ENCODE measurements at places on chromosomes 6 and 20.

DNA sequence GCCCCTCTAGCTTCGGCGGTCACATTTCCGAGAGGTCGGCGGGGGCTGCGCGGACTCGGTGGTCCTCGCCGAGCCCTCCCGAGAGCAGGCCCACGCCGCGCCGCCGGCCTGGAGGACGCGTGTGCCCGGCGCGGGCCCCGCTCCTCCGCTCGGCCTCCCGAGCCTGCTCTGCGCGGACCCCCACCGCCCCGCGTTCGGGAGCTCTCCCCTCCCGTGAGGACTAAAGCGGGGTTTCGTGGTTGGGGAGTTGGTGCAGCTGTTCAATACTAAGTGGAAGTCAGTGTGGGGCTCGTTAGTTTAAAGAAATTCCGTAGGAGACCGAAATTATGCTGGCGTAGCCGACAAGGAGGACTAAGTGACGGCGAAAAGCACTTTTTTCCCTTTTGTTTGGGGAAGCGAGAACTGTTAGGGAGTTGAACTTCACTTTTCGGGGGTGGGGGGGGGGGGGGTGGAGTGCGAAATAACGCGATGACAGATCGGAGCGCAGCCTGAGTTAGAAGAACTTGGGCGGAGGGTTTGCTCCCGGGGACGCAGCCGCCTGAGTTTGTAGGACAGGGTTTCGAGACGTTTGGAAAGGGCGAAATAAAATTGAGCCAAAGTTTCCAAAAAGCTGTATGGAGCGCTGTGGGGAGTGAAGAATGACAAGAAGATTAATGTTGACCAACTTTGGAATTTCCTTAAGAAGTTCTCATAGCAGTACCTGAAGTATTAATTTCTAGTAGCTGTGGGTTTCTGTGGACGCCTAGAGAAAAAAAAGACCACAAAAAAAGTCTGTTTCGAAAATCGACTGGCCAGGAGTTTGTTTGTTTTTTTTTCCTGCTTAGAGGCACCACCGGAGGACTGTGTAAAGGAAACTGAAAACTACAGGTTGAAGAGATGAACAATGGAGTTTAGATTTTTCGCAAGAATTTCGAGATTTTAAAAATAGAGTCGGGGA lies 1.4 kb downstream of the QKI start:
- no peak for DNase-seq

DNA sequence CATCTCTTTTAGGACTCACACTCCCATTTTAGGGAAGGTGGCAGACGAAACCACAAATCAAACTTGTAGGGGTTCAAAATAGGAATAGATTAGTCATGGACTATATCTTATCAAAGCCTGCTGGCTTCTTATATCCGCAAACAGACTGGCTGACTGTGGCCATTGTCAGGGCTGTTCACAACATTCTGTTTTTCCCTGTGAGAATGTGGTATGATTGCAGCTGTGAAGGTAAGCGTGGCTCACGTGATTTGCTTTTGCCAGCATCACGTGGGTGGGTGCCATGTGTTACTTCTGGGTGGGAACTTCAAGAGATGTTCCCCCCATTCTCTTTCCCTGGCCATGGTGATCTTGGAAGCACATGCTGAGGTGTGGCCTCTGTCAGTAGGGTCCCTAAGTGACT lies 5.9 kb downstream of the IP6K3 start:
- no peak for DNase-seq

DNA sequence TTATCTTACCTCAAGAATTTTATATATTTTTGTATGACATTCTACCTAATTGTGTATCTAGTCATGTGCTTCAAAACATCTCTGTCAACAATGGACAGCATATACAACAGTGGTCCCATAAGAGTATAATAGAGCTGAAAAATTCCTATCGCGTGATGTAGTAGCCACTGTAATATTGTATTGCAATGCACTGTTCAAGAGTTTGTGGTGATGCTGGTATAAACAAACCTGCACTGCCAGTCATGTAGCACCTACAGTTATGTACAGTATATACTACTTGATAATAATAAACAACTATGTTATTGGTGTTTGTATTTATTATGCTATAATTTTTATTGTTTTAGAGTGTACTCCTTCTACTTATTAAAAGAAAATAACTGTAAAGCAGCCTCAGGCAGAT lies 672.7 kb downstream of the CD109 start:
- DNase-seq: no peak

- no peak for DNase-seq
Observed at GRCh38 chr6:78868116-78868515, 765 bp downstream of the IRAK1BP1 start.

DNA sequence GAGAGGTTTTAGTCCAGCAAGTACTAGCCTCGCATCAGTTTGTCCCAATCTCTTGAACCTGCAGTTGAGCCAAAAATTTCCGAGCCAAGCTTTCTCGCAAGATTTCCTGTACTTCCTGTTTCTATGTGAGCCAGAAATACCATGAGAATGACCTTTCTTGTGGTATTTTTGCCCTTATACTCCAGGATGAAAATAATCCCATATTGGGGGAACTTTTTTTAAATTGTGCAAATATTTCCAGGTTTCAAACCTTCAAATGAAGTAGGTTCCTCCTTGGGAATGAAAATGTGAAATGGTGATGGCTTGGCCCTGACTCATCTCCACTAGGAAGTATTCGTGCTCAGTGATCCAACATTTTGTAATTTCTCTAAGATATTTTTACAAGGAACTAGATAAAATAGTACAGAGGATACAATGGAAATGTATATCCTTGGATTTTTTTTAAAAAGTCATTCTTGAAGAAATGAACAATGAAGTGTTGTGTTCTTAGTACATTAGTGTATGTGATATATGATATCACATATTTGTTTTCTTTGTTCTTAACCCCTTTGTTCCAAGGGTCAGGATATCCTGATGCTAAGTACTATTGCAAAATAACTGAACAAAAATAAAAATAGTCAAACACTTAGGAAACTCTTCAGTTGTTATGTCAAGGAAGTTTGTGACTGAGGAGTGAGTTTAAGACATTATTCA lies 184.0 kb downstream of the PDE7B start:
- DNase-seq: no peak

DNA sequence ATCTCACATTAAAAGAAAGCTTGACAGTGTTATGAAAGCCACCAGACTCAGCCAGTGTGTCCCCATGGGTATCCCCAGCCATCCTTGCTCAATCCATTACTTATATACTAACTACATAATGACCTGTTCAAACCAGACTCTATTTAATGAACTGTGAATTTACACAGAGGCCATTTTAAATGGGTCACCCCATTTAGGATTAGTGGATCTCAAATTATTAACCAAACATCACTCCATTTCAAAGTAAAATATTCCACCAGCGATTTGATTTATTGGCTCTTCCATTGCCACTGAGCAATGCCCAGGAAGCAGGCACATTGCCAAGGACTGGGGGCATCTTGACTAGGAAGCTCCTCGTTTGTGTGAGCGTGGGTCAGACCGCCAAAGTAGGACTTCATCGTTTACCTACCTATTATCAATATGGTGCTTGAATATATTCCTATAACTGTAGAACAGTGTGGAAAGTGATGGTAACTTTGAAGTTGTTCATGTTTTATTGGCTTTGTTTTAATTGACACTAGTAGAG lies 15.5 kb upstream of the NPEPL1 start:
- no peak for DNase-seq

- no peak for DNase-seq
Observed at GRCh38 chr20:57147185-57147584, 119.3 kb downstream of the BMP7 start.

DNA sequence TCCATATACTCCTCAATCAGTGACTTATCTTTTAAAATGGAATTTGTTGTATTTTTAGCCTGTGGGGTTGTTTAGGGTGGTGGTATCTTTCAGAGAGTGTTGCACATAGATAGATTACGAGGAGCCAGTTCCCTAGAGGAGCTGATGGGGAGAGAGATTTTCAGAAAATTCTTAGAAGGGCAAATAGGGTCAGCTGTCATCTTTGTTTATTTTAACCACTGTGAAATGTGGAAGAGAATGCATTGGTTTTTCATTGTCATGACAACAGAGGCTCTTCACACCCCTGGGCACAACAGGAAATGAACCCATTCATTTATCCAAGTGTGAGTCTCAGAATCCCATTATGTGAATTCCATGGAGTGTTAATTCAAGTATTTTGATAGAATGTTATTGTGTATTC lies 188.4 kb downstream of the JARID2 start:
- peak; percentile 78 for DNase-seq

DNA sequence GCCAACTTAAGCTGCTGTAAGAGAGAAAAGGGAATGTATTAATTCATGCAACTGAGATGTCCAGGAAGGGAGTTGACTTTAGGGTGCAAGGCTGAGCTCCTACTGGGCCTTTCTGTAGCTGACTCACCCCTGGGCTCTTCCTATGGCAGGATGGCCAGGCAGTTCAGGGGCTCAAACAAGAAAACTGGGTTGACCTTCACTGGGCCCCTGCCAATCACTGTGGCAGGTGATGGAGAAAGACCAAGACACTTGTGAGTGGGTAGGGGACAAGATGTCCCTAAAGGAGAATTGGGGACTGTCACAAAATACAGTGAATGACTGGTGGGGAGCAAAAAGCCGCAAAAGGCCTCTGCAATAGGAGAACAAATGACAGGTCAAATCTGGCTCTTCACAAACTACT lies 21.5 kb upstream of the RALGAPA2 start:
- DNase-seq: no peak

GRCh38 chr6:47151232-47151898 lies 109.2 kb upstream of the ADGRF1 start:
- no peak for DNase-seq

DNA sequence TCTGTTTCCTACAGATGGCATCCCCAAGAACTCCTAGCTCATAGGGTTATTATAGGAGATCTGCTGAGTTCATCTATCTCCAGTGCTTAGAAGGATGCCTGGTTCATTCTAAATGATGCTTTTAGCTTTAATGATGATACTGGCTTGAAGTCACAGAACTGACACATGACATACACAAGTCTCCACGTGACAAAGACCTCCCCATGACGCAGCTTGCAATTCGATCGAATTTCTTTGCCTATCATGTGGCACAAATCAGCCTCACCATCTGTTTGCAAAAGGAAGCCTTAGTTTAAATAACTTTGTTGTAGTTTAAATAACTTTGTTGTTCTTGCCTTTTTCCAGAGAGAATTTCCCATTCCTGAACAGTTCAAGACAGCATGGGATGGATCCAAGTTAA lies 44.1 kb upstream of the FAM8A1 start:
- DNase-seq: no peak

- DNase-seq: peak; percentile 72
Observed at GRCh38 chr6:14144678-14145113, 27.1 kb downstream of the CD83 start.

DNA sequence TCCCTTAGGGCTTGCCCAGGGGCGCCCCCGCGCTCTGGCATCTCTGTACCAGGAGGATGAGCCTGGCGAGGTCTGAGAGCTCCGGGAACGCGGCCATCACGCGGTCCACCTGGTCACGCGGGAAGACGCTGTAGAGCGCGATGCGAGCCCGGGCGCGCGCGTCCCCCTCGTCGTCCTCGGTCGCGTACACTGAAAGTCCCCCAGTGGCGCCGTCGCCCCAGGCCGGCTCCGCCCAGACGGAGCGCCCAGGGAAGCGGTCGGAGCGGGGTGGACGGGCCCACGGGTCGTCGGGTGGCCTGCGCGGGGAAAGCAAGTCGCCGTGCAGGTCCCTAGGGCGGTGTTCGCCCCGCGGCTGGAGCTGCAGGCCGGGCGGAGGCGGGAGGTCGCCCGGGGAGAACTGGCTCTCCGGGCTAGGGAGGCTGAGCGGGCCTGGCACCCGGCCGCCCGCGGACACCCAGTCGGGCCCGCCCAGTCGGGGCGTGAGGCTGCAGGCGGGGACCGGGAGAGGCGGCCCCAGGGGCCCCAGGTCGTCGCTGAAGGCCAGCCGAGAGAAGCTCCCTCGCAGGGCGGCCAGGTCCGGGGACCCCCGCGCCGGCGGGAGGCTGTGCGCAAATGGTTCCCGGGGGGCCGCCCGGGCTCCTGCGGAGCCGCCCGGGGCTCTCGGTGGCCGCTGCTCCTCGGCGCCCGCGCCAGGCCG lies 34.0 kb downstream of the ZC3H12D start:
- no peak for DNase-seq

- no peak for DNase-seq
Observed at GRCh38 chr6:150576651-150577226, 22.9 kb upstream of the PLEKHG1 start.

GRCh38 chr20:16301986-16302385 lies 271.3 kb downstream of the KIF16B start:
- DNase-seq: no peak

DNA sequence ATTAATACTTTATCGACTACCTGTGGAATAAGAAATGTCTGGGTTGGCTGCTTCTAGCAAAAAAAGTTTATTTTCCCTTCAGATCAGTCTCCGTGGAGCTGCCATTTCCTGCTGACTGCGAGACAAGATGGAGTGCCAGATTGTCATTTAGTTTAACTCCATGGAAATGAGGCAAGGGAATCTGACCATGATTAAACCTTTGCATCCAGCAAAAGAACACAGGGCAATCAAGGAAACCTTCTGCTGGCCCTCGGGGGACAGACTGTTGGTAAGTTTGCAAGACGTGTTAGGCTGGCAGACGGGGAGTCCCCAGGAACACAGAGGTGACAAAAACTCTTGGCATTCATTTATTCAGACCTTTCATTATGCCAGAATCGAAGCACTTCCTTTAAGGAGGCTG lies 52.2 kb upstream of the SPACA1 start:
- no peak for DNase-seq

- DNase-seq: no peak
Observed at GRCh38 chr6:170006071-170006899, 254.9 kb downstream of the ERMARD start.

GRCh38 chr6:19842030-19842615 lies 5.0 kb downstream of the ID4 start:
- DNase-seq: no peak

- DNase-seq: no peak
Observed at GRCh38 chr6:140736231-140736630, 1361.8 kb upstream of the CITED2 start.

DNA sequence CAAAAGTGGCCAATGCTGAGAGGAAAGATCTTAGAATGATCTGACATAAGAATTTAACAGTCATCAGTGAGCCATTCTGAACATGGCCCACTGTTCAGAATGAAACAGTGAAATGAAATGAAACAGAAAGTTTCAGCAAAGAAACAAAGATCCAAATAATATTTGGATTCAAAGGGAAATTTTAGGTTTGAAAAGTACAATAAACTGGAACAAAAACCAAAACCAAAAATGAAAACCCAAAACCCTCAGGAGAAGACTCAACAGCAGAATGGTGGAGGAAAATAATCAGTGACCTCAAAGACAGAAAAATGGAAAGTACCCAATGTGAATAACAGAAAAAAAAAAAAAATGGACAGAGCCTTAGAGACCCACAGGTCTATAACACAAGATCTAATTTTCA lies 66.1 kb upstream of the EMILIN3 start:
- DNase-seq: no peak

- no peak for DNase-seq
Observed at GRCh38 chr6:90121982-90122381, 174.7 kb downstream of the BACH2 start.

DNA sequence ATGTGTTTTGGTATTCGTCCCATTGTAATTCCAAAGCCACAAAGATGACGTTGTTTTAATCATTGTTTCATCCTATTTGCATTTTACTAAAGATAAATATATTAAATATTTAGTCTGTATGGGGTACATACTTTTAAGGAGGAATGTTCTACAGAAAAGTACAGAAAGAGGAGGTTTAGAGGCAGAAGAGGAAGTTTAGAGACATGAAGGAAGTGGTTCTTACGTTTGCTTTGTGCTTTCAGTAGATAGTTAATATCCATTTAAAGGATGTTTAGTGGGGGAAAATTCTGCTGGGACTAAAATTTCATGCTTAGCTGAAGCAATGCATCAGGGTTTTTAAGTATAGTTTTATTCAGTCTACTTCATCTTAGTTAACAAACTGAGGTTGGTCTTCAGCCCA lies 116.6 kb downstream of the CRYBG1 start:
- DNase-seq: no peak

- no peak for DNase-seq
Observed at GRCh38 chr6:52098721-52099120, 11.3 kb upstream of the PKHD1 start.

All from NCI-H2029 (cell line).